ENCODE measurements at places on chromosomes 16 and 17.
A peak's percentile ranks its signal among the peaks of the same experiment; 100 is the strongest.

GRCh38 chr17:16515933-16516332 is 23.9 kb upstream of the LRRC75A start:
- H3K4me1 ChIP-seq = peaks cover 10% of the 10 kb centered on the region
- H3K4me3 ChIP-seq = no peak overlapping the region
- no peak for DNase-seq
- H3K27me3 ChIP-seq = peaks cover 51% of the 10 kb centered on the region

DNA sequence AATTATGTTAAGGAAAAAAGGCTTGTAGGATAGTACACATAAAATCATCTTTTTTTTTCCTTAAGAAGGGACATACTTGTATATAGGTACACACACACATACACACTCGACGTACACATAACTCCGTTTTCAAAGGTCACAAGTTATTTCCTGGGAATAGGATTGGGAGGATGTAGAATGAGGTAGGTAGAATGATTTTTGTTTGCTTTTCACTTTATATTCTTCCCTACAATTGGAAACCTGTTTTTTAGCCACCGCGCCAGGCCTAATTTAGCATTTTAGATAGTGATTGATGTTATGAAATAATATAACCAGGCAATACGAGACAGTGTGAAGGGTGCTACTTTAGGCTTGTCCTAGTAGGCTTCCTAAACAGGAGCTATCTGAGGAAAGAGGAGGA is 1.8 kb upstream of the HAPSTR1 start:
- H3K27ac ChIP-seq = peak overlapping the region; percentile 59
- H3K27me3 ChIP-seq = no peaks in the 10 kb centered on the region
- peaks cover 32% of the 10 kb centered on the region for H3K36me3 ChIP-seq
- no peak for DNase-seq

GRCh38 chr17:46192189-46192438 is 1.1 kb downstream of the KANSL1 start:
- H3K27me3 ChIP-seq = no peaks in the 10 kb centered on the region
- peak overlapping the region; percentile 87 for H3K27ac ChIP-seq
- no peaks in the 10 kb centered on the region for H3K36me3 ChIP-seq
- peak overlapping the region; percentile 96 for H3K4me3 ChIP-seq

DNA sequence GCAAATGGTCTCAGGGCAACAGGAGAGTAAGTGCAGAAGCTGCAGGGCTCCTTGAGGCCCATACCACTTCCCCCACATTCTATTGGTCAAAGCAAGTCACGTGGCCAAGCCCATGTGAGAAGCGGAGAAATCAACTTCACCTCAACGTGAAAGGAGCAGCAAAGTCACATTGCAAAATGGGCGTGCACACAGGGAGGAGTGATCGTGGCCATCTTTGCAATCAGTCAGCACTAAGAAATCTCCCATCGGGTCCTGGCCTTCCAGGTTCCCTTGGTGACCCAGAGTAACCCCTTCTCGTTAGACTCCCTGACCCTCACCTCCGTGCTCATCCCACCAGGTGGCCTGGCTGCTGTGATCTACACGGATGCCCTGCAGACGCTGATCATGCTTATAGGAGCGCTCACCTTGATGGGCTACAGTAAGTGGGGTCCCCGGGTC is 38.0 kb downstream of the SLC5A11 start:
- H3K36me3 ChIP-seq = no peaks in the 10 kb centered on the region

DNA sequence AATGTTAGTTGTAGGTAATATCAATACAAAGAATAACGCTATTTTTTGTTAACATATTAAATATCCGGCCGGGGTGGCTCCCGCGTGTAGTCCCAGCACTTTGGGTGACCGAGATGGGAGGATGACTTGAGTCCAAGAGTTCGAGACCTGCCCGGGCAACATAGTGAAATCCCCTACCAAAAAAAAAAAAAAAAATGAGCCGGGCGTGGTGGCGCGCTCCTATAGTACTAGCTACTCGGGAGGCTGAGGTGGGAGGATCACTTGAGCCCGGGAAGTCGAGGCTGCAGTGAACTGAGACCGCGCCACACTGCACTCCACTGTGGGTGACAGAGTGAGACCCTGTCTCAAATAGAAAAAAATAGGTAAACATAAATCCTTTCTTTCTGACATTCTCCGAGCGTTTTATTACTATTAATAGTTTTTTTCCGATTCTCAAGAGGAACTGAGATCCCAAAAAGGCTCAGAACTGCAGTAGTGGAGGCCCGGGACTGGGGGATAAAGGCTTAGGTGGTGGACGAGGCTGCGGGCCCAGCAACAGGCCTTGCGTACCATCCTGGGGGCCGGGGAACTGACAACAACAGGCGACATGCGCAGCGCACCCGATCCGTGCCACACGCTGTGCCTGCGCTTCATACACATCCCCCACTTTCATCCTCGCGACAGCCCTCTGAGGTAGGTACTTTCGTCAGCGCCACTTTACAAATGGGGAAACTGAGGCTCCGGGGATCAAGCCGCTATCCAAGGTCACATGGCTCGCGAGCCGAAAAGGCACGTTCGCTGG is 919 bp downstream of the N4BP1 start:
- peaks cover 12% of the 10 kb centered on the region for H3K4me1 ChIP-seq
- no peaks in the 10 kb centered on the region for H3K27me3 ChIP-seq
- H3K36me3 ChIP-seq = peaks cover 13% of the 10 kb centered on the region
- peak; percentile 30 for DNase-seq
- H3K4me3 ChIP-seq = no peak overlapping the region

DNA sequence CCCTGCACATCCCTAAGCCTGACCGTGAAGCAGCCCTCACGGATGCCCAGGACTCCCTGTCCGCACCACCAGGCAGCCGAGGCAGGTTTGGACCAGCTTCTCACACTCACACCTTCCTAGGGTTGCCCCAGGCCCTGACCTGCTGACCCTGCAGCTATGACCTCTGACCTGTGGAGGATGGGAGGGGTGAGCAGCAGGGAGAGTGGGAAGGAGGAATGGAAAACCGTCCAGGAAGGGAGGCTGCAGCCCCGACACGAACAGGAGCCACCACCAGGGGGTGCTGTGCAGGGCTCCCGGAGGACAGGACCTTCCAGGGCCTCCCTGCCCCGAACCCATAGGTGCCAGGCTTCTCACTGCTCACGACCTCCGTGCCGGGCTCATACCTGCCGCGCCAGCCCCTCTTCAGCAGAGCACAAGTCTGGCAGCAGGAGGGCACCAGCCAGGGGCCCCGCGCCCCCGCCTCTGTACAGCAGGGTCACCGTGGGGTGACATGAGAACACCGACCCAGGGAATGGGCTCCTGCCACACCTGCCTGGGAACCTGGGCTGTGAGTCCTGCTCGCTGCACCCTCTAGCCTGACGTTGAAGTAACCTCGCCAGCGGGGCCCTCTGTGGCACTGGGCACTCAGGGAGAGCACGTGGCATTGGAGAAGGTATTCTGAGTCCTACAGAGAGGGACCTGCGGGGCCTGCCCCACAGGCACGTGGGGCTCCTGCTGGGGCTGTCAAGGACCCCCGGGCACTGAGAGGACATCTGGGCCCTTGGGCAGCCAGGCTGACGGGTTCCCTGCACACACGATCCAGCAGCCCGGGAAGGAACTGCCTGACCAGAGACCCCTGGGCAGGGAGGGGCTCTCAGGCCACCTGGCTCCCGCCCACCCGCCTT is 37.6 kb downstream of the CTU2 start:
- H3K27me3 ChIP-seq = no peaks in the 10 kb centered on the region
- peak; percentile 64 for DNase-seq
- no peak overlapping the region for H3K4me3 ChIP-seq
- no peak overlapping the region for H3K27ac ChIP-seq
- H3K4me1 ChIP-seq = no peaks in the 10 kb centered on the region
- H3K36me3 ChIP-seq = peaks cover 27% of the 10 kb centered on the region

- no peak for DNase-seq
- H3K27me3 ChIP-seq = peaks cover 14% of the 10 kb centered on the region
- peaks cover 8% of the 10 kb centered on the region for H3K4me1 ChIP-seq
- peaks cover 2% of the 10 kb centered on the region for H3K36me3 ChIP-seq
- no peak overlapping the region for H3K4me3 ChIP-seq
These were observed 70.1 kb downstream of the AMFR start for GRCh38 chr16:56355221-56355620.

DNA sequence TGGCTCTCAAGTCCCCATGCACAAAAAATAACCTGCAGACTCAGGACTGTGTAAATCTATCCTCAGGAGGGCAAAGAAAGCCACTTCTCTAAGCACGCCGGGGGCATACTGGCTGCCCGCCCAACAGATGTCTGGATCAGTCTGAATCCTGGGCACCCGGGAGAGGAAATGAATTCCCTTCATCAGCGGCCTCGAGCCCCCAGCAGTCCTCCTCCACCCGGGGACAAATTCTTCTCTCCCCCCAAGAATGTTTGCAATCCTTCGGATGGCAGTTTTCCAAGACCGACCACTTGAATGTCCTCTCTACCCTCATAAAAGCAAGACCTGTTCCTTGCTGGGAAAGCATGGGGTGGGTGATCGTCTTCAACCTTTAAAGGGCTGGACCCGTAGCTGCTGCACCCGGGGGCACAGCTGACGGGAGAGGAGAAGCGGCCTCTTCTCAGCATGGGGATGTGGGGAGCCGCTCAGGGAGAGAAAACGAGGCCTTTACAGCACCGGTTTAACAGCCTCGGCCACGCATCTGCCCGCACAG is 9.4 kb upstream of the MAP2K3 start:
- H3K4me3 ChIP-seq = peak overlapping the region; percentile 77
- no peaks in the 10 kb centered on the region for H3K27me3 ChIP-seq
- no peaks in the 10 kb centered on the region for H3K36me3 ChIP-seq
- peaks cover 17% of the 10 kb centered on the region for H3K4me1 ChIP-seq

- H3K4me1 ChIP-seq = no peaks in the 10 kb centered on the region
- H3K36me3 ChIP-seq = no peaks in the 10 kb centered on the region
- H3K27ac ChIP-seq = no peak overlapping the region
These were observed 22.4 kb downstream of the CCDC182 start for GRCh38 chr17:57722704-57723043.

DNA sequence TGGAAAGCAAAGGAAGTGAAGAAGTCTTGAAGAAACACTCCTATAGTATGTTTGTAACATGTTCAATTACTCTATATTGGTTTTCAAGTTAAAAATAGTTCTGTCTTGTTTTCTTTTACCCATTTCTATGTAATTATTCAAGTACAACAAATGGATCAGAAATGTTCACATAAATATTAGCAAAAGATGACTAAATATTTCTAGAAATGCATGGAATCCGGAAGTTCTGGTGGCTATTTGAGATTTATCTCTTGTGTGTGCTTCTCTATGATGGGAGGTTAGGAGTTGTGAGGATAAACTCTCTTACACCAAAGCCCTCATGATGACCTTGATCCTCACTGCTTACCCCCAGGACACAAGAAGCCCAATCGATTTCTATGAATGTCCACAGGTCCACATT is 237.5 kb downstream of the CDH8 start:
- H3K27me3 ChIP-seq = peaks cover 22% of the 10 kb centered on the region
- no peak overlapping the region for H3K4me3 ChIP-seq
- no peaks in the 10 kb centered on the region for H3K4me1 ChIP-seq
- H3K36me3 ChIP-seq = no peaks in the 10 kb centered on the region

- H3K4me1 ChIP-seq = peaks cover 20% of the 10 kb centered on the region
- H3K4me3 ChIP-seq = no peak overlapping the region
- H3K36me3 ChIP-seq = peaks cover 5% of the 10 kb centered on the region
- no peak for DNase-seq
- no peak overlapping the region for H3K27ac ChIP-seq
These were observed 739 bp upstream of the SGCA start for GRCh38 chr17:50165066-50165465.

DNA sequence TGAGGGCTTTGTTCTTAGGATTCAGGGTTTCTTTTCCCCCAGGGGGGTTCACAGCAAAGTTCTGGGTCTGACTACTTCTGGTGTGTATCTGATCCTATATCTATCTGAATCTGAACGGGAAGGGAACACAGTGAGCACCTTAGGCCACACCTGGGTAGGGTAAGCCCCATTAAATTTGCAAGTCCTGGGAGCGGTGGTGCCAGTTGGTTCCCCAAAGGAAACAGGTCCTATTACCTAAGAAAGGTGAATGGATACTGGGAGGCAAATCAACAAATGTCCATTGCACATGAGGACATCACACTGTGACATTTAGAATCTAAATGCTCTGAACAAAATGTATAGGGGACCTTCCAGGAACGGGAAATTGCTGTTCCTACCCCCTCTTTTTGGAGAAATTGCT is 54.6 kb downstream of the BMERB1 start:
- H3K27ac ChIP-seq = no peak overlapping the region
- H3K27me3 ChIP-seq = no peaks in the 10 kb centered on the region
- no peak for DNase-seq
- H3K4me1 ChIP-seq = peaks cover 19% of the 10 kb centered on the region
- H3K4me3 ChIP-seq = no peak overlapping the region

All from MCF 10A (cell line).